T-helper 9 cell (primary cell): ENCODE measurements at places on chromosomes 2 and 18.

- no peak for DNase-seq
Observed at GRCh38 chr18:55031979-55032378, 72.7 kb upstream of the CCDC68 start.

DNA sequence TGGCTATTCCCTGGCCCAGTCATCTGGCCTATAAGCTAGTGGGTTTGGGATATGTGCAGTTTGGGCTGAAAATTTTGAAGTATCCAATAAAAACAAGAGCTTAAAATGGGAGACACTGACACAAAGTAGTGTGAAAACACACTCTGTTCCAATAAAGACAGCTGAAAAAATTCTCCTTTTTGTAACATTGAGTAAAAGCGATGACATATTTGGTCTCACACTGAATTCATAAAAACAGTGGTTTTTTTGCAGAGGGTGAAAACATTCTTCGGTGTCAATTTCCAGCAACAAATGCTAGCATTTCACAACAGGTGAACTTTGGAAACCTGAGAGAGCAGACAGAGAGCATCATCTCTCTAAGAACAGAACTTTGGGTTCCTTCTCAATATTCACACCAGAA, 142.2 kb downstream of the OSR1 start:
- no peak for DNase-seq

GRCh38 chr2:106120432-106120831, 73.7 kb downstream of the UXS1 start:
- DNase-seq: no peak

GRCh38 chr18:79720359-79720733, 40.7 kb downstream of the CTDP1 start:
- no peak for DNase-seq

- no peak for DNase-seq
Observed at GRCh38 chr2:74577448-74577847, 22.9 kb downstream of the DOK1 start.
